HFF-Myc (cell line): ENCODE measurements at places on chromosomes 7 and 10.

- no peak for DNase-seq
Observed at GRCh38 chr7:75802552-75802821, 11.1 kb downstream of the CCL24 start.

DNA sequence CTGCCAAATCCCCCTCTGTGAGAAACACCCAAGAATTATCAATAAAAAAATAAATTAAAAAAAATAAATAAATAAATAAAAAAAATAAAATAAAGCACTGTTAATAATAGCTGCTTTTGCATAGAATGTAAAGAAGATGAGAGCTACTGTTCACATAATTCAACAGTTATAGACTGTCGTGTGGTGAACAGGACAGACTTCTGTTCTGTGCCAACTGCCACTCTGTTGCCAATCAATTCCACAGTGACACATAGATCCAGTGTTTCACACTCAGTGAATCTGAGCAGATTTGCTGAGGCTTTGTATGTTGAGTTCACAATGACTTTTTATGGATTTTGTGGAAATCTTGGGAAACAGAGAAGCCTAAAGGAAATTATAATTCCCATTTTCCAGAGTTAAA is 14.9 kb downstream of the ARHGAP19 start:
- no peak for DNase-seq

GRCh38 chr10:100773646-100774045 is 28.3 kb downstream of the PAX2 start:
- no peak for DNase-seq

DNA sequence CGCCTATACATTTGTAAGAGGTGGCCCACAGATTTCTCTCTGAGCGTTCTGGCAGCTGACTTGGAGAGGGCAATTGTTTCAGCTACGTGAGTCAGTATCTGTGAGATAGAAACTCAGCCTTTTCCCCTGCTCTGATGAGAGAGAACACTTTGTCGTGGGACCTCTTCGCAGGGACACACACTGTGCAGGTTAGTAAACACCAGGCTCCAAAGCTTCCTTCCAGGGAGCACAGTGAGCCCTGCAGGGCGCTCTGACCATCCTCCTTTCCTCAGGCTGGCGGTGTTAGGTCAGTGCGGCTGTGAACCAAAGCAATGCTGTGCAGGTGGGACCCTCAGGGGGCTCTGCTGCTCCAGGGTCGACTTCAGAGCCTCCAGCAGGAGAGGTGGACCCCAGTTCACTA is 152.2 kb upstream of the TCF7L2 start:
- no peak for DNase-seq

GRCh38 chr10:76899490-76899889 is 738.1 kb downstream of the KCNMA1 start:
- peak; percentile 51 for DNase-seq

DNA sequence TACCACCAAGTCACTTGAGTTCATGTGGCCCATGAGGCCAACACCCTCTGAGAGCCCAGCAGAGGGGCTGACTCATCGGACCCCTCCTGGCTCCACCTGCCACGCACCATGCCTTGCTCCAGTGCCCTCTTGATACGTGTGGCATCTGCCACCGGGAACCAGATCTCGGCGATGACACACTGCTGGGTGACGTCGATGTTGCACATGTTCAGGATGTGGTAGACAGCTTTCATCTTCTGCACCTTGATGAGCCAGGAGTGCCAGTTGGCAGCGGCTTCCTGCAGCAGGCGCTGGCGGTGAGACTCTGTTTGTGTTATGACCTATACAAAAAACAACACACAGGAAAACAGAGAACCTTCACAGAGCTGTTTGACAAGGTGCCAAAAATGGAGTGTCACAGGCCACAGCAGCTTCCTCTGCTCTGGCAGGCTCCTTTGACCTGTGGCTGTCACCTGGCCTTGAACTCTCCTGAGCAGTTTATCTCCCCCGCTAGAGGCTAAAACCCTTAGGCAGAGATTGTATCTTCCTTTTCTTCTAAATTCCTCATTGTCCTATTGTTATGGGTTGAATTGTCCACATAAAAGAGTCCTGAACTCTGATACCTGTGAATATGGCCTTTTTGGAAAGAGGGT is 45.2 kb upstream of the TMEM213 start:
- DNase-seq: peak; percentile 16

DNA sequence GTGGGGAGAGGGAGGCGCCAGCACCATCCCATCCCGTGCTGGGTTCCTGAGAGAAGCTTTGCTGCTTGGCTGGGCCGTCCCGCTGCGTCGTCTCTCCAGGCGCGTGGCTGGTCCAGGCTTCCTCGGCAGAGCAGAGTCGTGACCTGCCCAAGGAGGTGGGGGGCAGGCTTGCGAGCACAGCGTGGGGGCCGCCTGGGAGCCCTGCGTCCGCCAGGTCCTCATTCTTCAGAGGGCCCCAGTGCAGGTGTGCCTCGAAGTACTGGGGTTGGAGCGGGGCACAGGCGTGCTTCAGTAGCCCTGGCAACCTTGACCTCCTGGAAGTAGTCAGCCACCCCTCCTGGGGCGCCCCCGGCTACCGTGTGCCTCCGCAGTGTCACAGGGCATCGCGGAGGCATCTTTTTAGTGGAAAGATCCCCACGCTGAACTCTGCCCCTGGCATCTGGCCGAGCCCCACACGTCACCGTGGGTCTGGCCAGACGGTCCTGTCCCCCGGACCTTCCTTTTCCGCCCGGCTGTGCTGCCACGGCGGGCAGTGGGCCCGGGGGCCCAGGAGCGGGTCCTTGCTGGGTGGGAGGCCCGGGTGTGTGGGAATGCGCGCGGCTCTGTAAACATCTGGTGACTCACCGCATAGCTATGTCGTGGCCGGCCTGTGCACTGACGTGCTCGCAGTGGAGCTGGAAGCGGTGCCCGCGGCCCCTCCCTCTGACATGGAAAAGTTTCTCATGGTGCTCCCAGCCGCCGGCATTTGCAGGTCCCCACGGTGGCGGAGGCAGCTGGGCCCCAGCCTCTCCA is 6.4 kb downstream of the MAFK start:
- peak; percentile 90 for DNase-seq

DNA sequence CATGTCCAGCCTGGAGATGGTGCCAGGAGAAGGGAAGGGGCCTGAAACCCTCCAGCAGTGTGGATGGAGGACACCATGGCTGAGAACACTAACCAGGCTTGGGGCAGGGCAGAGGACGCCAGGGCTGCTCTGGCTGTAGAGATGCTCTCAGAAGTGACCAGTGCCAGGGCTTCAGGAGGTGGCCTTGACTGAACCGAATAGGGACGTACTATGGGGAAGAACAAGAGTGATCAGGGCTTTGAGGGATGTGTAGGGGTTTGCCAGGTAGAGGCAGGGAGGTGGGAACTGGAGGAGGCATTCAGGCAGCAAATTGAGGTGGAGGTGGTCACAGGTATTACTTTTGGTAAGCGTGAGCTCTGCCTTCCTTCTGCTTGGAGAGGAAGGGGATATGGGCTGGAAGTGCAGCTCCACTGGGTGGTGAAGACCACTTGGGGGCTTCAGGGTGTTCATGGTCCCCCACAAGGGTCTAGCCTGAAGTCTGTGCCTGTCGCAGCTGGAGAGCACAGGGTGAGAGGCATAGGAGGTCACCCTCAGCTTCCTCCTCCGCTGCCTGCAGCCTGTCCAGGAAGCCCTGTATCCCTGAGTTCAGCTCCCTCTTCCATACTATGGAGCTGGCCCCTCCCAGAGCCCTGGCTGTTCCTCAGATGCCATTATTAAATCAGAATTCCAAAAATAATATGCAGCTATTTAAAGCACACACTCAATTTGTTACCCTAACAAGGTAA is 27.8 kb downstream of the ADCY1 start:
- no peak for DNase-seq

DNA sequence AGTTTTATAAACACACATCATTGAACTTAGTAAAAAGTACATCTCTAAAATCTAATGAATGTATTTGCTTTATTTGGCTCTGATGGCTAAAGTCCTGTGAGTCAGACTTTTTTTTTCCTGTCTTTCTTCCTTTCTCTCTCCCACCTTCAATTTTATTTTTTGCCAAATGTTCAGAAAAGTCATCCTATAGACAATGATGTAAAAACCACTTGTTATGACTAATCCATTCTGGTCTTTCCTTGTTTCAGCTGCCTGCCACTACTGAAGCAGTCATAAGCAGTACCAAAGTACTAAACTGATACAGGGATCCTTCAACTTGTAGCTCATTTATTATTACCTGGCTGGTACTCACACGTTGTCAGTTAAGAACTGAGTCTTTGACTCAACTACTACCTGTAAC is 23.9 kb downstream of the HECTD2 start:
- DNase-seq: no peak

- no peak for DNase-seq
Observed at GRCh38 chr10:63396133-63396761, 69.5 kb downstream of the JMJD1C start.
